Kidney capillary endothelial cell (primary cell): ENCODE measurements at places on chromosomes 13 and 19.

DNA sequence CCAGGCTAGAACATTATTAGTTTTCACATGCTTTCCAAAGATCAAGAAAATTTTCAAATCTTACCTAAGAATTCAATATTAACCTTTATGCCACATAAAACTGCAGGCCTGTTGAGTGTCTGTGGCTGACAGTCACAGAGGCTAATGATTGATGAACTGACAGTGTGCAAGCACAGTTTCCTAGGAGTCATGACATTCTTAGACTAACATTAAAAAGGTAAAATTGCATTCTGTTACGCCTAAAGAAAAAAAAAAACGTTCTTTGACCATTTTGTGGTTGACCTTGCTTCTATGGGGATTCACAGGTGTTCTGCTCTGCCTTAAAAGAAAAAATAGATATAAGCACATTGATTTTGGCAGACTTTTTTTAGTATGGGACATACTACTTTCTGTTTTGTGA, 1776.2 kb downstream of the PCDH9 start:
- DNase-seq = no peak

DNA sequence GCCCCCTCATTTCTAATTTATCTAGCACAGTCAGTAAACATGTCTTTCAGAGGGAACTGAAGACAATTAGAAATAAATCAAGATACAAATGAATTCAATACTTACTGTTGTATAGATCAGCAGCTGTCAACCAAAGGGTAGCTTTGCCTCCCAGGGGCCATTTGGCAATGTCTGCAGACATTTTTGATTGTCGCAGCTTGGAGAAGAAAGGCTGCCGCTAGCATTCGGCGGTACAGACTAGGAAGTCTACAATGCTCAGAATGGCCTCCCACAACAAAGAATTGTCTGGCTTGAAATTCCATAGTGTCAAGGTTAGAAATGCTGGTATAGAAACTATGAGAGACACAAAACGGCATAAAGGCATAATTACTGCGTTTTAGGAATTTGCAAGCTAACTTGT, 91.6 kb downstream of the RGCC start:
- DNase-seq = no peak

GRCh38 chr19:47018923-47019322, 714 bp upstream of the NPAS1 start:
- DNase-seq = no peak

- DNase-seq = no peak
Observed at GRCh38 chr13:50122455-50122854, 107.2 kb downstream of the KCNRG start.

DNA sequence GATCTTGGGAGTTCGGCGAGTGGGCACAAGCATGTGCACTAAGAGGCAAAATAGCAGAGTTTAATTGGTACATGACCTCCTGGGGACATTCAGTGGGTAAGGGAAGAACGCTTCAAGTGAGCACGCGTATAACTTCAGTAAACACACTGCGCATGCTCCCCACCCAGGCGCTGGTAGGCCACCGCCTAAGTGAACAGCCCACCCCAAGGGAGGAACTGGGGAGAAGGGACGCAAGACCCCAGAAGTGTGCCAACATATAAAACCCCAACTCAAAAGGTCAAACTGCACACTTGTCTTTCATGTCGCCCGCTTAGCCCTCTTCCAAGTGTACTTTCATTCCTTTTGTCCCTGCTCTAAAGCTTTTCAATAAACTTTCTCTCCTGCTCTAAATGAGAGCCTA, 10.5 kb upstream of the NTN5 start:
- DNase-seq = no peak

DNA sequence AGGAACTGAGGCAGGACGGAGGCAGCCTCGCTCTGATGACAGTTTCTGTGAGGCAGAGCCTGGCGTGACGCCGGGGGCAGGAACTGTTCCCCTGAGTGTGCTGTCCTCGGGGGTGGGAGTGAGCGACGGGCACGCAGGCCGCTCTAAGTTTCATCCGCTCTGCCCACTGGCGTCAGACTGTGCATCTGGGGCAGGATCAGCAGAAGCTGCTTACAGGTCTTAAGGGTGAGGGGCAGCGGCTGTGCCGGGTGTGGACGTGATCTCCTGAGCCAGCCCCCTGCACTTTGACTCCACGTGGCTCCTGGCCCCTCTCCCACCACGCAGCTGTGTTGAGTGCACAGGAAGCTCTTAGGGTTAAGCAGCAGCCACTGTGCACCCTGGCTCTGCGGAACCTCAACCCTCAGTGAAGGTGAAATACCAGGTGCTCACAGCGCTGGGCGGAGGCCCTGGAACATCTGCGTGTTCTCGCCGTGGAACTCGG, 1.5 kb downstream of the GRK1 start:
- no peak for DNase-seq
